ENCODE measurements at places on chromosomes 13 and 19. TPM values are rescaled to one million over a fixed set of nuclear protein-coding genes. Genes with fewer than 3 reads are reported as not detected.

Gene GJB6
- total RNA-seq: 3.2 TPM

Gene CCL25
- not detected for total RNA-seq

Gene FFAR3
- not detected for total RNA-seq

Gene AMER2
- not detected for total RNA-seq

Gene PSPN
- total RNA-seq: 1.8 TPM

GRCh38 chr19:7386308-7386707 lies 37.6 kb downstream of the ARHGEF18 start:
- H3K27ac ChIP-seq: peak overlapping the region; percentile 39
- H3K27me3 ChIP-seq: no peaks in the 10 kb centered on the region
- H3K36me3 ChIP-seq: no peaks in the 10 kb centered on the region
- no peaks in the 10 kb centered on the region for H3K4me1 ChIP-seq
- H3K4me3 ChIP-seq: no peak overlapping the region
- DNase-seq: no peak

DNA sequence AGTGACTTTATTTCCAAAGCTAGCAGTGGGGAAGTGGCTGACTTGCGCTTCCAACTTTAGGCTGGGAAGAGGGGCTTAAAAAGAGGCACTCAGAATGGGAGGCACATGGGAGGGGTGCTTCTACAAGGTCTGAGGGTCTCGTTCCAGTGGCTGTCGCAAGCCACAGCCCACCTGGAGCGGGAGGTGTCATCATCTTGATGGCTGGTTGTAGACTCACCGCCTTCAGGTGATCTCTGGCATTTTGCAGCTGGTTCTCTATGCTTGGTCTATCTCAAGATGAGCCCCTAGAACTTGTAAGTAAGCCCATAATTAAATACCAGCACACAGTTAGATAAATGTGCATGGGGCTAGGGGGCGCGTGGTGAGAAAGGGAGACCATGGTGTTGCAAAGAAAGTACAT lies 9.2 kb downstream of the TEX29 start:
- peaks cover 3% of the 10 kb centered on the region for H3K4me1 ChIP-seq
- no peaks in the 10 kb centered on the region for H3K36me3 ChIP-seq
- DNase-seq: no peak
- no peak overlapping the region for H3K27ac ChIP-seq

DNA sequence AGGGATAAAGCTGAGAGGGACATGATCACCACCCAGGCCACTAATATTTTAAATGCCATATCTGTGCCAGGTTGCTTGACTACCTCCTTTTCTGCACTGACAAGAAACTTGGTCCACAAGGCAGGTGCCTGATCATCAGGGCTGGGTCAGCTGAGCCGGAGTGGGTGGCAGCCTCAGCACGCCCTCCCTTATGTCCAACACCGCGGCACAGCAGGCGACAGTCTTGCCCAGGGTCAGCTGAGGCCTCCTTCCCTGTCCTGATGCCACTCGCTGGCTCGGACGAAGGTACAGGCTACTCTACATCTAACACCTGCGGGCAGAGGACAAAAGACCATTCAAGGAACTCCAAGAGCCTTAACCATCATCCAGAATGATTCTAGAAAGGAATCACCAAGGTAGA lies 16.9 kb downstream of the ZC3H4 start:
- no peaks in the 10 kb centered on the region for H3K27me3 ChIP-seq
- H3K4me1 ChIP-seq: peaks cover 54% of the 10 kb centered on the region
- H3K4me3 ChIP-seq: peak overlapping the region; percentile 36
- peak overlapping the region; percentile 100 for H3K27ac ChIP-seq
- peaks cover 17% of the 10 kb centered on the region for H3K36me3 ChIP-seq

DNA sequence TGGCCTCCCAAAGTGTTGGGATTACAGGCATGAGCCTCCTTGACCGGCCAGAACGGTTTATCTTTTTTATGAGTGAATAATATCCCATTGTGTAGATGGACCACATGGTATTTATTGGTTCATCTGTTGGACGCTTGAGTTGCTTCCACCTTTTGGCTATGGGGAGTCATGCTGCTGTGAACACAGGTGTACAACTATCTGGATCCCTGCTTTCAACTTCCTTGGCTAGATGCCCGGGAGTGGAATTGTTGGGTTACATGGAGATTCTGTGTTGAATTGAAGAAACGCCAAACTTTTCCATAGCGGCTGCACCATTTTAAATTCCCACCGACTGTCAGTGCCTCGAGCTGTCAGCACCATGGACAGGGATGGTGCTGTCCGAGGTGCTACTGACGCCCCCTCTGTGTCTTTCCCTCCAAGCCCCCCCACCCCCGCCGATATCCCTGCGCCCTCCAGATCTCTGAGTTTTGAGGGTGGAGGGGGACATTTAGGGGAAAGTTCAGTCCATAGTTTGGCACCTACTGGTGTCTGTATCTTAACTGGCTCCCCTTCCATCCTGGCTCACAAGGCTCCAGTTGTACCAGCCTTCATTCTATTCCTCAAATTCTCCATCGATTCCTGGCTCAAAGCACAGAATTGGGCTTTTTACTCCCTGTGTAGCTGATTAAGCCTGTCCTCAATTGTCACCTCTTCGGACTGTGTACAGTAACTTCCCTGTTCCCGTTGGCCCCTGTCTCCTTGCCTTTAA lies 27.3 kb downstream of the PNPLA6 start:
- H3K36me3 ChIP-seq: peaks cover 4% of the 10 kb centered on the region
- H3K4me3 ChIP-seq: no peak overlapping the region
- H3K27me3 ChIP-seq: no peaks in the 10 kb centered on the region
- no peaks in the 10 kb centered on the region for H3K4me1 ChIP-seq

- H3K4me3 ChIP-seq: no peak overlapping the region
- H3K4me1 ChIP-seq: peaks cover 7% of the 10 kb centered on the region
- peaks cover 4% of the 10 kb centered on the region for H3K27me3 ChIP-seq
- DNase-seq: no peak
These were observed 8.8 kb upstream of the LRCH1 start for GRCh38 chr13:46544208-46544607.

DNA sequence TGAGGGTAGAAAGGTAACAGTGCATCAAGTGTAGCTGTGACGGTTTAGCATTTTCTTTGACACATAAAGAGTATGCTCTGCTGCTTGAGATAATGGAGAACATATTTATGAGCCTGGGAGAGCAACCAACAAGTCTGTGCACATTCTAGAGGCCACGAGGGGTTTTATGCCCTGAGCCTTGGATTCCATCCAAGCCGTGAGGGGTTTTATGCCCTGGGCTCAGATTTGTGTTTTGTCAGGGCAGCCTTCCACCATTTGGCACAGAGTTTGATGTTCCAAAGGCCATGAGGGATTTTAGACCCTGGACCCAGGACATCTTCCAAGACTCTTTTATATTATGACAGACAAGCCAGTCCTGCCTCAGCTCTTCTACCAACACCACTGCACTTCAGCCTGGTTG lies 106.4 kb downstream of the ZNF486 start:
- no peak overlapping the region for H3K27ac ChIP-seq
- no peak for DNase-seq
- no peak overlapping the region for H3K4me3 ChIP-seq
- no peaks in the 10 kb centered on the region for H3K27me3 ChIP-seq

DNA sequence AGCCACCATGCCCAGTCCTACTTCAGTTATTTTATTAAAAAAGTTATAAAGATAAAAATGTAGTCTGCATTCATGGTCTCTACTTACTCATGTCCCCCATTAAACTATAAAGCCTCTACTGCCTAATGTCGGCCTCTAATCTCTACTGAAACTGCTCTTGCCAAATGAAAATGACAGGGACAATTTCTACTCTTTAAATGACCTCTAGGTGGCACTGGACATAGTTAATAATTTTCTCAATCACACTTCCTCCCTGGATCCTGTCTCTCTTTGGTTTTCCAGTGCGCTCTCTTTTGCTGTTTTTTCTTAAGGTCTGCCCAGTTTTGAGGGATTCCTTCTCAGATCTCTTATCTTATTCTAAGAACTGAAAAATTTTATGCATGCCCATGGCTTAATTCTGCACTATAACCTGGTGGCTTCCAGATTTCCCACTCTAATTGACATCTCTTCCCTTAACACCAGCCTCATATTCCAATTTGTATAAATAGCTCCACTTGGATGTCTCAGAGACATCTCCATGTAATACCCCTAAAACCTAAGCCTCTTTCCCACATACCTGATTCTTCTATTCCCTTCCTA lies 54.3 kb downstream of the MTMR6 start:
- H3K4me1 ChIP-seq: peaks cover 9% of the 10 kb centered on the region
- H3K4me3 ChIP-seq: no peak overlapping the region
- H3K27me3 ChIP-seq: peaks cover 8% of the 10 kb centered on the region
- H3K27ac ChIP-seq: no peak overlapping the region
- no peak for DNase-seq

DNA sequence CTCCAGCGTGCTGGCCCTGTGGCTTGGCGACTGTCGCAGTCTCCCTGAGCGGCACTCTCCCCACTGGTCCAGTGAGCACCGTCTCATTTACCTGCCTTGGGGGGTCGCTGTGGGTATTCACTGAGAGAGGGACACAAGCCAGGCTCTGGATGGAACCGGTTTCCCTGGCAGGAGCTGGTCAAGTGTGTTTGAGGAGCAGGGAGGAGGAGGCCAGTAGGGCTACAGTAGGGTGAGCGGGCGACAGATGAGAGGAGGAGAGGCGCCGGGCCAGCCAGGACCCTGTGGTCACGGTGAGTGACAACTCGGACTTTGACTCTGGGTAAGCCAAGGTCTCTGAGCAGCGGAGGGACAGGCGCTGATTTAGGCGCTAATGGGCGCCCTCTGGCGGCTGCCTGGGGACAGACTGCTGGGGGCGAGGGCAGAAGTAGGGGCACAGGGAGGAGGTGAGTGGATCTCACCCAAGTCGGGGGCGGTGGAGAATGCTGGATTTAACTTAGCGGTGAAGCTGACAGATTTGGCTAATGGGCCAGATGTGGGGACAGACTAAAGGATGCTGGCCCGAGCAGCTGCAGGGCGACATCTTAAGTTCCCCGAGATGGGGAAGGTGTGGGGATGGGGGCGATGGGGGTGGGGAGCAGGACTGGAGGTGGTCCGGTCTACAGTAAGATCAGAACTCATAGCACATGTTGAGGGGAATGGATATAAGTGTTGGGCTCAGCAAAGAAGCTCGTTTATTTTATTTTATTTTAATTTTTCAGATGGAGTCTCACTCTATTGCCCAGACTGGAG lies 4.7 kb upstream of the PRMT1 start:
- no peaks in the 10 kb centered on the region for H3K27me3 ChIP-seq
- peaks cover 28% of the 10 kb centered on the region for H3K4me1 ChIP-seq
- H3K27ac ChIP-seq: no peak overlapping the region
- H3K4me3 ChIP-seq: no peak overlapping the region
- DNase-seq: peak; percentile 80

DNA sequence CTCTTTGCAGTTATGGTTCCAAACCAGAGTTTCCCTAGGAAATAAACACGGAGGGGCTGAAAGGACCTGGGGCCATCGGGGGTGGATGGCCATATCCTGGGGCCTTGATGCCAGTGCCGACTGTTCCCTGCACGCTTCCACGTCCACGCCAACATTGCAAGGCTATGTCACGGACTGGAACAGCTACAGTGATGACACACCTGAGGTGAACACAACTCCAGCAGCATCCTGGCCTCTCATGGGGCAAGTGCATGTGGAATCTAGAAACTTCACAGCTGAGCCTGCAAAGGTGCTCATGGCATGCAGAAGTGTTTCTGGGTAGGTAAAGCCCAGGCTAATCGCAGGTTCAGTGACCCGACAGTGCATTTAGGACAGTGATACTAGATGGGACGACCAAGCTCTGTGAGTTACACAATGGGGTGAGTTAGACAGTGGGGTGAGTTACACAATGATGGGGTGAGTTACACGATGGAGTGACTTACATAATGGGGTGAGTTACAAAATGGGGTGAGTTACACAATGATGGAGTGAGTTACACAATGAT lies 52.0 kb upstream of the GAS6 start:
- H3K4me3 ChIP-seq: no peak overlapping the region
- peaks cover 46% of the 10 kb centered on the region for H3K27me3 ChIP-seq
- H3K4me1 ChIP-seq: peaks cover 13% of the 10 kb centered on the region
- DNase-seq: no peak
- H3K36me3 ChIP-seq: peaks cover 22% of the 10 kb centered on the region

- no peaks in the 10 kb centered on the region for H3K36me3 ChIP-seq
- H3K27ac ChIP-seq: no peak overlapping the region
- no peak for DNase-seq
- peaks cover 6% of the 10 kb centered on the region for H3K27me3 ChIP-seq
These were observed 17.2 kb downstream of the POLRMT start for GRCh38 chr19:616062-616700.

GRCh38 chr13:33793726-33794125 lies 24.2 kb upstream of the RFC3 start:
- no peaks in the 10 kb centered on the region for H3K27me3 ChIP-seq
- no peak overlapping the region for H3K27ac ChIP-seq
- no peaks in the 10 kb centered on the region for H3K36me3 ChIP-seq
- no peak overlapping the region for H3K4me3 ChIP-seq

DNA sequence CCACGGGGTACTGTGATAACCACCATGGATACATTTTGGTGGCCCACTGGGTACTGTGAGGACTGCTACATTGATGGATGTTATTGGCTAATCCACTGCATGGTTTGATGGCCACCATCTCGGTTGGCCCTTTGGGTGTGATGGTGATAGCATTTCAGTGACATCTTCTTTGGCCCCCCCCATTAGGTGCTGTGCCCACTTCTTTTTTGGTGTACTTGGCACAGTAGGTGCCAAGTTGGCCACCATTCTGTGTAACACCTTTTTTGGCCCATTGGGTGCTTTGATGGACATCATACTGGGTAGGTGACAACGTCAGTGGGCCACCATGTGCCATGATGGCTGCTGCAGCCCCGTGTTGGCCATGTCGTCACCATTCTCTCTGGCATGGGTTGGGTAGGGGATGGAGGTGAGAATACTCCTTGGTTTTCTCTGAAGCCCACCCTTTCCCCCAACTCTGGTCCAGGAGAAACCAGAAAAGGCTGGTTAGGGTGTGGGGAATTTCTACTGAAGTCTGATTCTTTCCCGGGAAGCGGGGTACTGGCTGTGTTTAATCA lies 9.2 kb downstream of the FOXA3 start:
- peaks cover 19% of the 10 kb centered on the region for H3K27me3 ChIP-seq
- H3K4me1 ChIP-seq: peaks cover 14% of the 10 kb centered on the region
- H3K36me3 ChIP-seq: no peaks in the 10 kb centered on the region
- H3K27ac ChIP-seq: no peak overlapping the region
- H3K4me3 ChIP-seq: no peak overlapping the region

- DNase-seq: no peak
- peaks cover 15% of the 10 kb centered on the region for H3K4me1 ChIP-seq
- no peak overlapping the region for H3K4me3 ChIP-seq
- H3K27ac ChIP-seq: no peak overlapping the region
These were observed 5.6 kb upstream of the FOSB start for GRCh38 chr19:45462174-45462573.

DNA sequence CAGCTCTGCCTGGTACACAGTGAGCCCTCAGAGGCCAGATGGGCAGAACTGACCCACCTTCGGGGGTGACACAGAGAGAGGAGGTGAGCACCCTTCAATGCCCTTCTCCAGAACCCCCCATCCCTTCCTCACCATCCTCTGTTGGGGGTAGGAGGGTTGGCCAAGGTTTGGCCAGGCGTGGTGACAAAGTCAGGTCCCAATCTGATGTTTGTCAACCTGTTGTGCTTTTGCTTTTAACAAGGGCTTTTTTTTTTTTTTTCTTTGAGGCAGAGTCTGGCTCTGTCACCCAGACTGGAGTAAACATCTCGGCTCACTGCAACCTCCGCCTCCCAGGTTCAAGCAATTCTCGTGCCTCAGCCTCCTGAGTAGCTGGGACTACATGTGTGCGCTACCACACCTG lies 7.3 kb downstream of the PTGIR start:
- H3K36me3 ChIP-seq: no peaks in the 10 kb centered on the region
- H3K4me3 ChIP-seq: no peak overlapping the region
- no peaks in the 10 kb centered on the region for H3K27me3 ChIP-seq
- peaks cover 22% of the 10 kb centered on the region for H3K4me1 ChIP-seq

- H3K36me3 ChIP-seq: no peaks in the 10 kb centered on the region
- DNase-seq: no peak
- H3K4me3 ChIP-seq: no peak overlapping the region
- H3K27ac ChIP-seq: no peak overlapping the region
These were observed 1.6 kb upstream of the IGFL4 start for GRCh38 chr19:46042252-46042883.
